ENCODE measurements at places on chromosomes 7 and 10. TPM values are rescaled to one million over a fixed set of nuclear protein-coding genes. Genes with fewer than 3 reads are reported as not detected.

The CARD11 gene
- total RNA-seq, result 11.4 TPM

The CAMK2B gene
- not detected for total RNA-seq

The SPDYE1 gene
- total RNA-seq, result not detected

The DEPP1 gene
- 0.40 TPM for total RNA-seq

The LAMB1 gene
- 16.6 TPM for total RNA-seq

The IFIT2 gene
- 0.11 TPM for total RNA-seq

The ANKRD2 gene
- total RNA-seq, result not detected

The DIP2C gene
- total RNA-seq, result 0.09 TPM

The PRSS37 gene
- not detected for total RNA-seq

The C10orf105 gene
- 0.09 TPM for total RNA-seq

The UCN3 gene
- not detected for total RNA-seq

The PILRA gene
- total RNA-seq, result 0.95 TPM

The RNF32 gene
- total RNA-seq, result 3.9 TPM

The CPN1 gene
- 0.09 TPM for total RNA-seq

The SGMS1 gene
- 94.0 TPM for total RNA-seq

The ZNF804B gene
- 0.07 TPM for total RNA-seq

The NXPH1 gene
- total RNA-seq, result 0.07 TPM

The SLC29A3 gene
- total RNA-seq, result 8.5 TPM

The GIMAP4 gene
- 0.42 TPM for total RNA-seq

The CHAT gene
- total RNA-seq, result not detected

The DGKI gene
- total RNA-seq, result not detected

The NKX1-2 gene
- 0.04 TPM for total RNA-seq

The SPDYE5 gene
- total RNA-seq, result 0.09 TPM

The PAX4 gene
- not detected for total RNA-seq

The SLC29A4 gene
- total RNA-seq, result 1.2 TPM

The BTBD16 gene
- total RNA-seq, result not detected

The ATXN7L1 gene
- total RNA-seq, result 8.9 TPM

The TMEM140 gene
- 0.29 TPM for total RNA-seq

The LBX1 gene
- total RNA-seq, result not detected

The ZNF716 gene
- total RNA-seq, result not detected

The PITRM1 gene
- 70.4 TPM for total RNA-seq

The CALML3 gene
- not detected for total RNA-seq

The FZD8 gene
- 1.2 TPM for total RNA-seq

The HIP1 gene
- total RNA-seq, result 13.7 TPM

The NDUFA5 gene
- 244 TPM for total RNA-seq

The WDFY4 gene
- total RNA-seq, result 0.29 TPM

The GIMAP2 gene
- 1.2 TPM for total RNA-seq

The LIPK gene
- not detected for total RNA-seq

The NEUROD6 gene
- not detected for total RNA-seq

The MSMB gene
- not detected for total RNA-seq

The KCNMA1 gene
- total RNA-seq, result 0.27 TPM

The OPN1SW gene
- not detected for total RNA-seq

The SEC31B gene
- total RNA-seq, result 4.6 TPM

The ZNF503 gene
- not detected for total RNA-seq

Data from K562 (cell line).